ENCODE measurements at places on chromosomes 6 and 20.
A peak's percentile ranks its signal among the peaks of the same experiment; 100 is the strongest.

- DNase-seq: no peak
Measured at GRCh38 chr6:89972025-89972381, 77.7 kb downstream of the GJA10 start.

GRCh38 chr6:147567141-147567805 lies 58.8 kb downstream of the SAMD5 start:
- no peak for DNase-seq

DNA sequence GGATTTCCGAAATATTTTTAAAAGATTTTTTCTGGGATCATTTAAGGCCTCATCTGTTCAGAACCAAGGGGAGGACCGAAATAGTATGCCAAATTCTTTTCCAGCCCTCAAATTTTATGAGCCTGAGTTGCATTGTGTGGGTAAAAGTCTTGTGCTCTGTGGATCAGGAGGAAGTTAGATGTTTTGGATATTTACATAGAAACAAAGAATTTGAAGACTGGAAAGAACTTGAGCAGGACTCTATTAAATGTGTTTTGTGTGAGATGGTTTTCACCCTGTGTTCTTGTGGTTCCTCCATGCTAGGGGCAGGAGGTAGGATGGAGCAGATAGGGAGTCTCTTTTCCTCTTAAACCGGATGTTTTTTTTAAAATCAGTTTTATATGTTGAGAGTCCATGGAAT lies 329.1 kb downstream of the LAMA2 start:
- DNase-seq: no peak

DNA sequence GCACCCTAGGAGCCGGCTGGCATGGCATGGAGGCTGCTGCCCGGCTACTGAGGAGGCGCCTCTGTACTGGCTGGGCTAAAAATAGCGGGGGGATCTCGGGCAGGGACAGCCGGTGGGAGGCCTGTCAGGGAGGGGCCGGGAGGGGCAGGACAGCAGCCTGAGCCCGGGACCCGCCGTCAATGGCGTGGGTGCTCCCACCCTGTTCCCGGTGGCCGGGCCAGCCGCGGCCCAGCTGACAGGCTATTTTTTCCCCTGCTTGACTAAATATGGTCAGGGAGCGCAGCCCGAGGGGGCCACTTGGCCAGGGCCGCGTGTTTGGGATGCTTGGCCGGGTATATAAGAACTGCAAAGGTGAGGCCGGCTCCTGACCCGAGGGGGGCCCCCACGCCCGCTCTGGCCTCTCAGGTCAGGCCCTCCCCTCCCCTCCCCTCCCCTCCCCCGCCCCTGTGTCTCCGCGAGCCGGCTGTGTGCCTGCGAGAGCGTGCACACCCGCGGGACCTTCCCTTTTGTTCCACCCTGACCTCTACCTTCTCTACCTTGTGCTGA lies 74.4 kb upstream of the GATA5 start:
- DNase-seq: no peak

DNA sequence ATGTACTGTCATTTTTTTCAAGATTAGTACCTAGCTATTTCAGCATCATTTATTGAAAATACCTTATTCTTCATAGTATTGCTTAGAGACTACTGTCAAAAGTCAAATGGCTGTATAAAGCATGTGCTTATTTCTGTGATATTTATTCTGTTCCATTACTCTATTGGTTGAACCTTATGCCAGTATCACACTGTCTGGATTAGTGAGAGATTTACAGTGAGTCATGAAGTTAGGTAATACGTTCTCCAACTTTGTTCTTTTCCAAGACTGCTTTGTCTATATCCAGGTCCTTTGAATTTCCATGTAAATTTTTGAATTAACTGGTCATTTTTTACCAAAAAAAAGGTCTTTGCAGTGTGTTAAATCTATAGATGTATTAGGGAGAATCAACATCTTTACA lies 18.6 kb upstream of the RNF217 start:
- no peak for DNase-seq

- no peak for DNase-seq
Measured at GRCh38 chr20:17621229-17621968, 51.5 kb downstream of the DSTN start.

DNA sequence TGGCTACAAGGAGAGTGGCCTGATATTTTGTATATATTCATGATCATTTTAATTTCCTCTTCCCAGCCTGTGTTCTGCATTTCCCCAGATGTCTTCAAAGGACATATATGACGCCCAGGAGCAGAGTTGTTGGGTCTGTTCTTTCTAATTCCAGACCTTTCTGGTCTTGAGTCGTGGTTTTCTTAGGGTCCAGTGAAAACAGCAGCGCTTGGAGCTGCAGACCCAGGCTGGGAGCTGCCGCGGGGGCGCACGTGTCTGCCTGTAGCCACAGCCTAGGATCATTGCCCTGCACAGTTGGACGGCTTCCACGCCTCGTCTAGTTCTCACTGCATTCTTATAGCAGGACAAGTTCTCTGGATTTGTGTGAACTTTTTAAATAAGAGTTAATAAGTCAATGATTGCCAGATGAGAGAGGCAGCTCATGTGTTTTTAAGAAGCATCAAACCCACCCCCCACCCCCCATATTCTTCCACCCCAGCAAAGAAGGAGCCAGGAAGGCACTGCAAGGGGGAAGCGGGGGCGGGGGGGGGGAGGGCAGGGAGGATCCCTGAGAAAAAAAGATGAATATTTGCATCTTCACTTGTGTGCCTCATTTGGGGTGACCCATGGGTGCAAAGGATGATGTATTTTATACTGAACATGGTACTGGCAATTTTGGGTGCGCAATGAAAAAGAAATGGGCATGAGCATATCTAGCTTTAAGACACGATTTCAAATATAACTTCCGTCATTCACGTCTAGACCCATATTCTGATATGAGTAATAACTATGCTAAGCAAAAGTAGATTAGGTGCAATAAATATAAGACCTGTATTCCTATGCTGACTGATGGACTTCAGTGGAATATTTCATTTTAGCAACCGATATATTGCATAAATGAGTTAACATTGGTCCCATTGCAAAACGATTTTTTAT lies 160.0 kb downstream of the TBXT start:
- no peak for DNase-seq

DNA sequence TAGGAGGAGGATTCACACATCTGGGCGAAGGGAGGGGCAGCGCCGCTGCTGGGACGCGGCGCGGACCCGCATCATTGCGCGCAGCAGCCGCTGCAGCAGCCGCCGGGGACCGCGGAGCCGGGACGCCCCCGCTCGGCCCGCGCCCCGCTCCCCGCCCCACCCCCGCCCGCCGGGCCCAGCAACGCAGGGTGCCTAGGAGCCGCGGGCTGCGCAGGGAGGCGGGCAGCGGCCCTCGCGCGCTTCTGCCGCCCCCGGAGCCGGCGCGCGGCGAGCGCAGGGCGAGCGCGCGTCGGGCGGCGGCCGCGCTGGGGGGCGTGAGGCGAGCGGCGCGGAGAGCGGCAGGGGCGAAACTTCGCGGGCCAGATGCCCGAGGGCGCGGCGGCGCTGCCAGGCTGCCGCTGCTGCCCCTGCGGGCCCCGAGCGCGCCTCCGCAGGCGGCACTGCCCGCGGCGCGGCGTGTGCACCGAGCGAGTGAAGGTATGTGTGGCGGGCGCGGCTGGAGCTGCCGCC lies at the start of gene NKAIN2:
Gene NKAIN2 (plus strand): TSS at position 362 of the 510 bp plus-strand sequence.
- DNase-seq: peak; percentile 12

- no peak for DNase-seq
Measured at GRCh38 chr6:78300885-78301284, 566.5 kb upstream of the IRAK1BP1 start.

- no peak for DNase-seq
Measured at GRCh38 chr6:33944686-33945411, 141.0 kb upstream of the MLN start.

GRCh38 chr6:88547768-88548167 lies 381.6 kb upstream of the CNR1 start:
- DNase-seq: no peak

GRCh38 chr6:28922004-28922820 lies 1.6 kb downstream of the TRIM27 start:
- no peak for DNase-seq

DNA sequence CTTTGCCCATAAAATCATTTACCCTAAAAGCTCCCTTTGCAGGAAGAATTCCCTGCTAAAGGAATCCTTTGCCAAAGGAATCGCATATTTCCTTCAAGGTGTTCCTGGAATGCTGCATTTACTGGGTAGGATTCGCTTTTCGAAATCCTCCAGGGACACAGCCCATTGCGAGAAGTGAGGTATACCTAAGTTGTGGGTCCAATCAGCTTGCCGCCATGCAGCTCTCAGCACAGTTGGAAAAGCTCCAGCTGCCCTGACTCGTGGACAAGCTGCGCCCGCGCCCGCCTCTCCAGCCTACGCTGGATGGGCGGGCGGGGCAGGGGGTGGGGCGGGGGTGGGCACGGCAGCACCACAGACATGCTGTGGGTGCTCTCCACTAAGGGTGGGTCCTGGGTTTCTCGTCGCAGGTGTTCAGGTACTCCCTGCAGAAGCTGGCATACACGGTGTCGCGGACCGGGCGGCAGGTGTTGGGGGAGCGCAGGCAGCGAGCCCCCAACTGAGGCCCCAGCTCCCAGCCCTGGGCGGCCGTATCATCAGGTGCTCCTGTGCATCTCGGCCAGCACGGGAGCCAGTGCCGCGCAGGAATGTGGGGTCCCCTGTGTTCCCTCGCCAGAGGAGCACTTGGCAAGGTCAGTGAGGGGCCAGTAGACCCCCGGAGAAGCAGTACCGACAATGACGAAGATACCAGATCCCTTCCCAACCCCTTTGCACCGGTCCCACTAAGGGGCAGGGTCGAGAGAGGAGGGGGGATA lies 1.4 kb downstream of the NNAT start:
- DNase-seq: no peak

DNA sequence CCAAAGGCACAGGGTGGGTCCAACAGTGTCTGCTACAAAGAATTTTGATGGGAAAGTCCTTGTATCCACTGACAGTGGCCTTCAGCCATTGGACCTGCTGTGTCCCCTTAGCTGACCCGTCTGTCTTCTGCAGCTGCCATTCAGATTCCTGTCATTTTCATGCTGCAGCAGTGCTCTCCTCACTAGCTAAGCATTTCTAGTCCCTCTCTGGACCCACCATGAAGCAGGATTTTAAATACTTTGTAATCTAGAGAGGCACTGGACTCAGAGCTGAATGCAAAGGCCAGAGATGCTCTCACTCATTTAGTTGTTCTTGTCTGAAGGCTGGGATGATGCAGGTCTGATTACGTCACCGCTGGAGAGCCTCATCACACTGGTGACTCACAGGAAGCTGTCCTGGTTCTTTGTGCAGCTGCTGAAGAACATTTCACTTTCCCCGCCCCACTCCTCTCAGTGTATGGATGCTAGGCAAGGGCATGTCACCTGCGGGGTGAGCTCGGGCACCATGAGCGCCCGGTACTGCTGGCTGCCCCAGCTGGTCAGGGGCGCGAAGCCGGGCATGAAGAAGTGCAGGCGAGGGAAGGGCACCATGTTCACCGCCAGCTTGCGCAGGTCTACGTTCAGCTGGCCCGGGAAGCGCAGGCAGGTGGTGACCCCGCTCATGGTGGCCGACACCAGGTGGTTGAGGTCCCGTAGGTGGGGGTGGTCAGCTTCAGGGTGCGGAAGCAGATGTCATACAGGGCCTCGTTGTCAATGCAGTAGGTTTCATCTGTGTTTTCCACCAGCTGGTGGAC lies 19.4 kb upstream of the TUBB2A start:
- no peak for DNase-seq

GRCh38 chr6:105753620-105754211 lies 332.4 kb upstream of the PRDM1 start:
- no peak for DNase-seq

DNA sequence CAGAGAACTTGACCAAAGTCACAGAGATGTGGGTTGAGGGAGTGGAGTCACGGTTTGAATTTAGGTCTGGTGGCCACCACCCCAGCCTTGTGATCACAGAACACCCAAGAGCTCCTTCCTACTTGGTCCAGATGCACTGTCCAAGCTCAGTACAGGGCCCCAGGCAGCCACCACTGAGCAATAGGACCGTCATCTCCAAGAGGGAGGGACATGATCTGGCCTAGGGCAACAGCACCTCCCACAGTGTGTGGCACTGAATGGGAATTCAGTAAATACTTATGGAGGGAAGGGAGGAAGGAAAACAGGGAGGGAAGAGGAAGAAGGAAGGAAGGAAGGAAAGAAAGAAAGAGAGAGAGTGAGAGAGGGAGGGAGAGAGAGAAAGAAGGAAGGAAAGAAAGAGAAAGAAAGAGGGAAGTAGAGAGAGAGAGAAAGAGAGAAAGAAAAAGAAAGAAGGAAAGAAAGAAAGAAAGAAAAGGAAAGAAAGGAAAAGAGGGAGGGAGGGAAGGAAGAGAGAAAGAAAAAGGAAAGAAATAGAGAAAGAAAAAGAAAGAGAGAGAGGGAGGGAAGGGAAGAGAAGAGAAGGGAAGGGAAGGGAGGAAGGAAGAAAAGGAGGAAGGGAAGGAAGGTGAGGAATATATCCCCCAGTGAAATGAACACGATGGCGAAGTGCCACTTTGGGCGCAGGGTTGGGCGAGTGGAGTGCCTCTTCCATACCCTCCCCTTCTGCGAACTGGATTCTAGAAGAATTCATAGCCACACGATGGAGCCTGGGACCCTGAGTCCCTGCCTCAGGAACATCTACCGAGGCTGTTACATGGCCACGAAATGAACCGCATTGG lies 243.7 kb downstream of the TFAP2C start:
- no peak for DNase-seq

- no peak for DNase-seq
Measured at GRCh38 chr6:33600761-33601160, 20.4 kb upstream of the ITPR3 start.

DNA sequence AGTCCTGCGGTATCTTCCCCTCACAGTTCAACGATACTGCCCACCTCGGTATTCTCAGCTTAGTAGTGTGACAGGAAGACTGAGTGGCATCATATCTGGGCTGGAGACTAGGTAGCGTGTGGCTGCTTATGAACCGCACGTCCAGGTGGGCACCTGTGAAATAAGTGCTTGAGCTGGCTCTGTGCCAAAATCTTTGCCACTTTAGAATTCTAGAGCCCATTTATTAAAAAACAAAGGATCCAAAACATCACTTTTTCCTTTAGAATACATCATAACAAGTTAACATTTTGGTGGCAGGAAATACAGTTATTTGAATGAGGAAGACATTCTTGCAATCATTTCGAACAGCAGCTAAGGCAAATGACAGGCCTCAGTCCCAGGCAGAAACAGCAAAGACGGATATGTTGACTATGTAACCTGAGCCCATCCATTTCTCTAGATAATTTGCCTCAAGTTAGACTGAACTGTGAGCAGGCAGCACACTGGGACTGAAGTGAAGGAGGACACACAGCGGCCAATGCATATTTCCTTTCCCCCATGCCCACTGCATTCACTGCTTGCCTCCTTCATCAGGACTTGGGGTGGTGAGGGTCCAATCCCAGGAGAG lies 136.6 kb downstream of the GMDS start:
- DNase-seq: no peak

All from GM10248 (cell line).